Fibroblast of the conjunctiva (primary cell): ENCODE measurements at places on chromosomes 5 and 9.

- no peak for DNase-seq
These were observed 276.6 kb upstream of the MPDZ start for GRCh38 chr9:13555989-13556500.

- DNase-seq: no peak
These were observed 4.1 kb upstream of the HDHD3 start for GRCh38 chr9:113380869-113381378.

DNA sequence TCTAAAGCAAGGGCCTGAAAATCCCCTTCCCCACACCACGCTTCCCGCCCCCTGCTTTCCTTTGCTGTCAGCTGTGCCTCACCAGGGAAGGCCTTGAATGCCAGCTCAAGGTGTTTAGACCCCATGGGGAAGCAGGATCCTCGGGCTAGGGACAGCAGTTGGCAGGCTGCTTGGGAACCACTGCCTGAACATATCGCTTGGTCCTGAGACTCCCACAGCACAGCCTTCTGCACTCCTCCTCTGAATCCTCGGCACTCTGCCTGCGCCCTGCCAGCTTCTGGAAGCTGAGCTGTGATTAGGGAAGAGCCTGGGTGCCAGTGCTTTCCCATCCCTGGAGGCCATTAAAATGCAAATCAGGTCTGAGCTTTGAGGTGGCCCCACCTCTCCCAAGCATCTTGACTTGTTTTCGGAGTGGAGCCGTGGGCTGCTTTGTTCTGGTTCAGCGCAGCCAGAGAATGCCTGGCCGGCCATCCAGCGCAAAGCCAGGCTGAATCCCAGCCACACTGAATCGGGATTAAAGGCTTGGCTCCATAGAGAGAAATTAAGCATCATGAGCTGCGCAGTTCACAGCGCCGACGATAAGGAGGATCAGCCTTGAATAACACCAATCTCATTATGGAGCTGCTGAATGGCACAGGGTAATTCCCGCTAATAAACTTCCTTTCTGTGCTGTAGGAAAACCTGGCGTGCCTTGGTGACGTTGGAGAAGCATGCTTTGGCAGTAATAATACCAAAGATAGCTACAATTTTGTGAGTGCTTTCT is 40.0 kb downstream of the AMBP start:
- no peak for DNase-seq

DNA sequence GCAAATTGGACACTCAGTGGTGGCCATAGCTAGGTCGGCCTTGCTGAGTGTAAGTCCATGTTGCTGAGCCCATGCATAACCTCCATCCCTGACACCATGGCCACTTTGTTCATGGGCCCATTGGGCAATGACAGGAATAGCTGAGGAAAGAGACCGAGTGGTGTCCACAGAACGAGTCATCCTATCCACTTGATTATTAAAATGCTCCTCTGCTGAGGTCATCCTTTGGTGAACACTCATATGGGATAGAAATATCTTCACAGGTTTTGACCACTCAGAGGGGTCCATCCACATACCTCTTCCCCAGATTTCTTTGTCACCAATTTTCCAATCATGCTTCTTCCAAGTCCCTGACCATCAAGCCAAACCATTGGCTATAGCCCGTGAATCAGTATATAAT is 63.6 kb downstream of the PPIC start:
- DNase-seq: no peak

DNA sequence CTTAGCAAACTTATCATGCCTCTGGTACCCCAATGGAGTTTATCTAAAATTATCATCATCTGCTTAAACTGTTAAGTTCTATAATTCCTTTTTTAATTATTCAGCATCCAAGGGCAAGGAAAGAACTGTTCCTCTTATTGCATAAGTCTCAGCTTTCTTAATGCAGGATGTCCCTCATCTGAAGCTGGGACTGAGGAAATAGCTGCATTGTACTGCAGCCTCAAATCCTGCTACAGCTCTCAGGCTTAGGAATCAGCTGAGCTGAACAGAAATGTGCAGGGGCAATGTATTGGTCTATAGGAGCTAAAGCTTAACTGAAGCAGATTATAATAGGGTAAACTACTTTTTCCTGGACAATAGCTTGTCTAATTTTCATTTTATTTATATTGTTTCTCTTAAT is 48.0 kb downstream of the HAPLN1 start:
- DNase-seq: no peak

GRCh38 chr9:129962889-129963703 is 79.9 kb downstream of the FNBP1 start:
- no peak for DNase-seq

GRCh38 chr9:113635586-113635985 is 172.1 kb downstream of the RGS3 start:
- no peak for DNase-seq

DNA sequence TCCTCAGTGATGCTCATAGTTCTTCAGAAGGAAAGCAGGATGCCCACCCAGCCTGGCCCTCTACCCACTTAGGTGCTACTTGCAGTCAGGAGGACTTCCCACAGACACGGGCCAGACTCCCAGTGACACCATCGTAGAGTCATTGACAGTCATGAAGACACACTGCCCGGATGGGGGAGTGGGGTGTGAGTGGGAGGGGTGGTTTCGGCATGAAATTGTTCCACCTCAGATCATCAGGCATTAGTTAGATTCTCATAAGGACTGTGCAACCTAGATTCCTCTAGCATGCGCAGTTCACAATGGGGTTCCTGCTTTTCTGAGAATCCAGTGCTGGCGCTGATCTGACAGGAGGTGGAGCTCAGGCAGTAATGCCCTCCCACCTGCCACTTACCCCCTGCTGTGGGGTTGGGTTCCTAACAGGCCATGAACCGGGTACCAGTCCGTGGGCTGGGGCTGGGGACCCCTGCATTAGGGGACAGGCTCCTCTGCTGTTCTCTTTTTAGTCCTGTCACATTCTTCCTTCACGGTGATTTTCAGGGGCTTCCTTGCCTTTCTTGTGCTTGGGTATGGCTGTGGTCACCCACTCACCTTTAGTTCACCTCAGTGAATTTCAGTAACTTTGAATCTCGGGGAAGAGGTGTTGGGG is 88.2 kb upstream of the ANKRD55 start:
- DNase-seq: no peak

- no peak for DNase-seq
These were observed 1002.7 kb downstream of the CDH18 start for GRCh38 chr5:18985171-18985758.

DNA sequence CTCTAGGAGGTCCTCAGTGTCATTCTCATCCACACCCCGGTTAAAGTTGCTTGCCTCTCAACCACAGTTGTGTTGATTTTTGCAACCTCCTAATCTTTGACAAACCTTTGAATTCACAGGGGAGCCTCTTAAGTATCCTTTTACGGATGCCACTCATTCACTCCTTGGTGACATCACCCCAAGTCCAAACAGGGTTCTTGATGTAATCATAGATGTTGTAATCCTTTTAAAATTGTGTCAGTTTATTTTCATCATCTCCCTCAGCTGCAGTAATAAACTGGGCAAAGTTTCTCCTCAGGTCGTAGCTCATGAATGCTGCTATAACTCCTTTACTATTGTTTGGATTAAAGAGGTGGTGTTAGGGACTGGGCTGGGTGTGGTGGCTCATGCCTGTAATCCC is 637.2 kb upstream of the NUDT12 start:
- no peak for DNase-seq

- DNase-seq: no peak
These were observed 353.9 kb upstream of the GRAMD2B start for GRCh38 chr5:126069329-126069728.

DNA sequence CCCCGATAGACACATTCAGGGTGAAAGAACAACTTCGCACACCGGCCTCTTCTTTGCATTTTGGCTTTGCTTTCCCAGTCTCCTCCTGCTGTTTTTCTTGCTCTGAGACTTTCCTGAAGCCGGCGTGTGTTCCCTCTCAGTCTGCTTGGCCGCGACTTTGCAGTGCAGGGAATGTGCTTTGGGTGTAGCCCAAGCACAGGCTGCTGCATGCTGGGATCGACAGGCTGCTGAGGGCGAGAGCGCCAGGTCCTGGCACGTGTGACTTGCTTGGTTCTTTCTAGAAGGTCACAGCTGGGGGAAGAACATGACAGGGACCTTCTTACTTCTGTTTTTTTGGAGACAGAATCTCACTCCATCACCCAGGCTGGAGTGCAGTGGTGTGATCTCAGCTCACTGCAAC is 40.6 kb downstream of the TENT4A start:
- DNase-seq: no peak

DNA sequence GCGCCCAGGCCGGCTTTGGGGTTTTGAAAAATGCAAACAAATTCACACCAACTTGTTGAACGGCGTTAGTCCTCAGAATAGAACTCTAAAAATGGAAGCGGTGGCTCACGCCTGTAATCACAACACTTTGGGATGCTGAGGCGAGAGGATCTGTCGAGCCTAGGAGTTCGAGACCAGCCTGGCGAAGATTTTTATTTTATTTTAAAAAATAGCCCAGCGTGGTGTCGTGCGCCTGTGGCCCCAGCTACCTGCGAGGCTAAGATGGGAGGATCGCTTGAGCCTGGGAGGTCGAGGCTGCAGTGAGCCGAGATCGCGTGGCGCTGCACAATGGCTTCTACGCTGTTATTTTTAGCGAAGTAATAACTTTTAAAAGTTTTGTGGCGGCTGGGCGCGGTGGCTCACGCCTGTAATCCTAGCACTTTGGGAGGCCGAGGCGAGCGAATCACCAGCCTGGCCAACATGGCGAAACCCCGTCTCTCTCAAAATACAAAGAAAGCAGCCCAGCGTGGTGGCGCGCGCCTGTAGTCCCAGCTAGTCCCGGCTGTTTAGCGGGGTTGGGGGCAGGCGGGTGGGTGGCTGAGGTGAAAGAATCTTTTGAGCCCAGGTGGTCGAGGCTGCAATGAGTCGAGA is 694 bp upstream of the PLIN2 start:
- DNase-seq: no peak

GRCh38 chr9:99851500-99851822 is 29.8 kb downstream of the NR4A3 start:
- DNase-seq: no peak

DNA sequence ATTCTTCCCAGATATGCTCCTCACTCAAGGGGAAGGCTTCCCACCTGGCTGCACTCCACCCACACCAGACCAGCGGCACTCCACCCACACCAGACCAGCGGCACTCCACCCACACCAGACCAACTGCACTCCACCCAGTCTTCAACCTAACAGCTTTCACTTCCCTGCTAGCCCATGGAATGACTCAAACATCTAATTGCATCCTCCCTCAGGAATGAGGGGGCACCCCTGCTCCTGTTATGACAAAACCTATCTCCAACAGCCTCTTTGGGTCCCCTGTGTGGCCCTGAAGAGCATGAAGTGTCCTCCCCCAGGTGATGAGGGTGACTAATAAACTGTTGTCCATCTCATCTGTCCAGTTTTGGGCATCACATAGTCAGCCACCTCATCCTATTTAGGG is 556.6 kb upstream of the TUSC1 start:
- no peak for DNase-seq

GRCh38 chr5:9279774-9280173 is 266.1 kb downstream of the SEMA5A start:
- no peak for DNase-seq

DNA sequence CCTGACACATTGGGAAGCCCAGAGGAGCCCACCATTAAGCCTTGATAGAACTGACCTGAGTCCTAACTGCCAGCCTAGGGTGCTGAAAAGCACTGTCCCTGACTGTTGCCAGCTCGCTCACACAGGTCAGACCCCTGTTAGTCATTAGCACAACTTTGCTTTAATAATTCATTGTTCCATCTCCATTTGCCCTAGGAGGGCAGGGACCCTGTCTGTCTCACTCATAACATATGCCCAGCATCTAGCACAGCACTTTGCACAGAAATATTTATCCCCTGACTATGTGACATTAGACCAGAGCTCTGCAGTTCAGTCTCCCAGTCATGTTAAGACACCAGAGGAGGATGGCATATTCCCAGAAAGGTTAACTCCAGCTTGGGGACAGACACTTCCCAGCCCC is 61.8 kb upstream of the STXBP1 start:
- DNase-seq: no peak

GRCh38 chr5:144731786-144732185 is 561.1 kb downstream of the KCTD16 start:
- no peak for DNase-seq

- DNase-seq: no peak
These were observed 47.7 kb downstream of the CAMK4 start for GRCh38 chr5:111271885-111272284.

GRCh38 chr5:116495786-116496357 is 78.8 kb downstream of the SEMA6A start:
- no peak for DNase-seq

- no peak for DNase-seq
These were observed 69.9 kb downstream of the JAKMIP2 start for GRCh38 chr5:147712598-147712997.

- DNase-seq: no peak
These were observed 102.9 kb upstream of the MEGF10 start for GRCh38 chr5:127187706-127188105.

GRCh38 chr5:151825445-151825844 is 53.7 kb downstream of the G3BP1 start:
- DNase-seq: peak; percentile 70

DNA sequence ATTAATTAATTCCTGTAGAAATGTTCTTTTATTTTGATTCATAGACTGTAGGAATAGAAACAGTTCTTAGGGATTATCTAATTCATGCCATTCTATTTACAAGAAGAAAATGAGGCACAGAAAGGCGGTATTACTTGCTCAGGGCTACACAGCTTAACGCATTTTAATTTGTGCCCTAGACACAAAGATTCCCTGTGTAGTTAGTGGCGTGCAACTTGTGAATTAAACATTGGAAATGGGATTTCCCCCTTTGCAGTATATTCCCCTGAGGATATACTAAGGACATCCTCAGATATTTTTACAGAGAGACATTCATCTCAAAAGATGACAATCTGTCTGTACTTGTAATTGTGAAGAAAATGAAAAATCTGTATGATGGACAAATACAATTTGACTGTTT is 108.1 kb downstream of the SGCD start:
- no peak for DNase-seq

DNA sequence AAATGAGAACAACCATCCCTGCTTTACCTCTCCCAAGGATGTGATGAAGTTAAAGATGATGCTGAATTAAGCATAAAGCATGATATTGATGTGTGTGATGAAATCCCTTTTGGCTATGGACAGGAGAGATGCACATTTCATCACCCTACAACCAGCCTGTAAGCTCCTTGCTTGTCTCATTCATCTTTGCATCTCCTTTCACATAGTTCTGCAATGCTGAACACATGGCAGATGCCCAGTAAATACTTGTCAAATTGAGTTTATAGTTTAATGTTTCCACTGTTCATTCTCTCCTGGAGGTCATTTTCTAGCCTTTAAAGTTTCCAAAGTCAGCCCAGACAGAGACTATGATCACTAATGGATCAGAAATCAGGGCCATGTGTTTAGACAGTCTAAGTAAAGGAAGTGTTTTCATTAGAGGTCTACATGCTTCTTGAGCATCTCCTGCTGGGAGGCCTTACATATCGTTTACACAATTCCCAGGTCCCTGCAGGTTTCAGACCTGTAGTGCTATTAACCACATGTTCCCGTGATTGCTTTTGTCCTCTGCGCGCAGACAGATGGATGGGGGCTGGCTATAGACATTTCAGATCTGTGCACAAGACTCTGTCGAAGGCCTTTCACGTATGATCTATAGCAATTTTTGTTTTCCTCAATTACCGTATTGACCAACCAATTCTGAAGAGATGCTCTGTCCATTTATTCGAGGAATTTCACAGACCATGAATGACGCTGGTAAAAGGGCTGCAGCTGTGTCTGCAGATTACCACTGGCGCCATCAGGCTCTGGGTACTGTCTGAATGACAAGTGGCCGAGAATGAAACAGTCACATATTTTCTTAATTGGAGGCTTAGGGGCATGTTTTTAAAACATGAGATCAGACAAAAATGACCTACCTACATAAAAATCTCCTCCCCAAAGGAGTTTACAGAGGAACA is 49.0 kb upstream of the CKMT2 start:
- no peak for DNase-seq

- DNase-seq: peak; percentile 45
These were observed at the start of gene SPOCK1 for GRCh38 chr5:137498736-137499505. Gene SPOCK1, minus strand, starts transcription at chr5:137499326.
